Upper lobe of left lung (tissue), 6 donors: ENCODE measurements at places on chromosomes 4 and X. TPM values are rescaled to one million over a fixed set of nuclear protein-coding genes. Genes with fewer than 3 reads are reported as not detected.
A peak's percentile ranks its signal among the peaks of the same experiment; 100 is the strongest.

GRCh38 chrX:50100188-50100587 lies 100.6 kb downstream of the AKAP4 start:
- H3K27me3 ChIP-seq = no peaks in the 10 kb centered on the region
- DNase-seq = no peak
- H3K4me1 ChIP-seq = no peaks in the 10 kb centered on the region
- no peaks in the 10 kb centered on the region for H3K36me3 ChIP-seq
- no peak overlapping the region for H3K27ac ChIP-seq

GRCh38 chr4:6557185-6557584 lies 17.8 kb upstream of the MAN2B2 start:
- H3K36me3 ChIP-seq = no peaks in the 10 kb centered on the region
- H3K4me3 ChIP-seq = no peak overlapping the region
- no peak overlapping the region for H3K27ac ChIP-seq

- no peaks in the 10 kb centered on the region for H3K4me1 ChIP-seq
- H3K27me3 ChIP-seq = no peaks in the 10 kb centered on the region
- H3K36me3 ChIP-seq = no peaks in the 10 kb centered on the region
- no peak overlapping the region for H3K27ac ChIP-seq
- DNase-seq = no peak
Measured at GRCh38 chr4:148730766-148731165, 288.6 kb upstream of the NR3C2 start.

DNA sequence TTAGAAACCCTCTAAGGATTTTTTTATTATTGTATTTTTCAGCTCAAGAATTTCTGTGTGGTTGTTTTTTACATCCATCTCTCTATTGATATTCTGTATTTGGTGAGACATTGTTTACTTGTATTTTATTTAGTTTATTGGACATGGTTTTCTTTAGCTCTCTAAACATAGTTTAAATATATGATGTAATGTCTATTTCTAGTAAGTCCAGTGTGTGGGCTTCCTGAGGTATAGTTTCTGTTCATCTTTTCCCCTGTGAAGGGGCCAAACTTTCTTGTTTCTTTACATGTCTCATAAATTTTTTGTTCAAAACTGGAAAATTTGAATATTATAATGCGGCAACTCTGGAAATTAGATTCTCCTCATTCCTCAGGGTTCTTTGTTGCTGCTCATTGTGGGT lies 28.2 kb upstream of the ATRX start:
- H3K4me1 ChIP-seq = no peaks in the 10 kb centered on the region
- H3K4me3 ChIP-seq = no peak overlapping the region
- DNase-seq = no peak
- no peaks in the 10 kb centered on the region for H3K36me3 ChIP-seq

- no peaks in the 10 kb centered on the region for H3K4me1 ChIP-seq
- no peaks in the 10 kb centered on the region for H3K27me3 ChIP-seq
Measured at GRCh38 chrX:7680181-7680580, 162.8 kb upstream of the VCX start.

DNA sequence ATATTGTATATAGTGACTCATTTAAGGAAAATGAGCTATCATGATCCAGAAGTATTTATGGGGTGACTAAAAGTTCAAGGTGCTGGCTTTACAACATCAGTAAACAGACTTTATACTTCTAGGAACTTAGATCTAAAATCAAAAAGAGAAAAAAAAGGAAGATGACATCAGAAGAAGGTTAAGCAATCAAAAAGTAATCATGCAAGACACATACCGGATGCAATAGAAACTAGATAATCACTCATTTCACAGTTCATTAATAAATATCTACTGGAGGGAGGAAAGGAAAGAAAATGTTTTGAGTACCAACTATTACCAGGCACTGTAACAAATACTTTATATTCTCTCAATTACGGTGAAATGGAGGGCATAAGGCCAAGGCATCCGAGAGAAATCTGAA lies 276.4 kb downstream of the SPRY1 start:
- no peak overlapping the region for H3K4me3 ChIP-seq

DNA sequence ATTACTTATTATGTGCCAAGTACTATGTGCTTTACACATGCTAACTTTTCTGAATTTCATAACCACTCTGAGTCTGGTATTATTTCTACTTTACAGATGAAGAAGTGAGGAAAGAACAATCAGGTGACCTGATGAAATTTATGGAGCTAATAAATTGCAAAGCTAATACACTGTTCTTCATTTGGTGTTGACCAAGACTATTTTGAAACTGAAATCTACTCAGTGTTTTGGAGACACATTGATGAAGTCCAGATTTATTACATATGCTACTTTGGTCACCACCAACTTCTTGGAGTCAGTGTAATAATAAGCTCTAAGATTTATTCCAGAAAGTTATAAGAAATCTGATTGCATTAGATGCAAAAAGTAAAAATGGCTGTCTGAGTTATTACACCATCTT lies 637.9 kb downstream of the FAT4 start:
- no peaks in the 10 kb centered on the region for H3K27me3 ChIP-seq
- no peak for DNase-seq
- no peaks in the 10 kb centered on the region for H3K4me1 ChIP-seq
- H3K27ac ChIP-seq = no peak overlapping the region

DNA sequence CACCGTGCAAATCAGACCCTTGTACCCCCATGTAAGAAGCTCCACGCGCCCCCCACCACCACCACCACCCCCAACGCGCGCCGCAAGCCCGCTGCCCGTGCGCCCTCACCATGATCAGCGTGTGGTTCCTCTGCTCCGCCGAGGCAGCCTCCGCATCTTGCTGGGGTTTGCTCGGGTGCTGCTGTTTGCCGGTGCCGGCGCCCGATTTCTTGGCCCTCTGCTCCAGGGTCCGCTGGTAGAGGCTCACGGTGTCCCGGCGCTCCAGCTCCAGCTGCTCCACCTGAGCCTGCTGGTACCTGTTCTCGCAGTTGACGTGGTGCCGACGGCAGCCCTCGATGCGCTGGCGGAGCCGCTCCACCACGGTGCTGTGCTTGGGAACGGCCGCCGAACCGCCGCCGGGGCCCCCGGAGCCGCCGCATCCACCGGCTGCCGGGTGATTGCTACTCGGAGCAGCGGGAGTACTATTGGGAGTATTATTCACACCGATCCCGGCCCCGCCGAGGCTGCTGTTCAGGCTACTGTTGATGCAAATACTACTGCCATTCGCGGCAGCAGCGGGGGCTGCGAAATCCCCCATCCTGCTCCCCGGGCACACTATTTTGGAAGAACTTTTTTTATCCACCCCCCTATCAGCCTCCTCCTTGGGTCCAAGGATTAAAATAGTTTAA lies 1.1 kb downstream of the MAML3 start:
- no peaks in the 10 kb centered on the region for H3K36me3 ChIP-seq
- peak overlapping the region; percentile 99 for H3K27ac ChIP-seq
- DNase-seq = peak; percentile 58
- H3K4me3 ChIP-seq = peak overlapping the region; percentile 63
- H3K4me1 ChIP-seq = peaks cover 24% of the 10 kb centered on the region

- no peaks in the 10 kb centered on the region for H3K36me3 ChIP-seq
- no peaks in the 10 kb centered on the region for H3K27me3 ChIP-seq
- H3K4me3 ChIP-seq = no peak overlapping the region
- no peak overlapping the region for H3K27ac ChIP-seq
- DNase-seq = no peak
Measured at GRCh38 chr4:127484117-127484516, 148.6 kb upstream of the INTU start.

DNA sequence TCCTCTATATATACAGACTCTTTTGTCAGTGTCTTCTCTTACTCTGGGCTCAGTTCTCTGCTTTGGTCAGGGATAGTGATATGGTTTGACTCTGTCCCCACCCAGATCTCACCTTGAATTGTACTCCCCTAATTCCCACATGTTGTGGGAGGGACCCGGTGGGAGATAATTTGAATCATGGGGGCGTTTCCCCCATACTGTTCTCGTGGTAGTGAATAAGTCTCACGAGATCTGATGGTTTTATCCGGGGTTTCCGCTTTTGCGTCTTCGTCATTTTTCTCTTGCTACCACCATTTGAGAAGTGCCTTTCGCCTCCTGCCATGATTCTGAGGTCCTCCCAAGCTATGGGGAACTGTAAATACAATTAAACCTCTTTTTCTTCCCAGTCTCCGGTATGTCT lies 144.4 kb downstream of the GLUD2 start:
- no peak overlapping the region for H3K27ac ChIP-seq
- H3K36me3 ChIP-seq = no peaks in the 10 kb centered on the region
- H3K4me3 ChIP-seq = no peak overlapping the region
- H3K27me3 ChIP-seq = no peaks in the 10 kb centered on the region
- DNase-seq = no peak

DNA sequence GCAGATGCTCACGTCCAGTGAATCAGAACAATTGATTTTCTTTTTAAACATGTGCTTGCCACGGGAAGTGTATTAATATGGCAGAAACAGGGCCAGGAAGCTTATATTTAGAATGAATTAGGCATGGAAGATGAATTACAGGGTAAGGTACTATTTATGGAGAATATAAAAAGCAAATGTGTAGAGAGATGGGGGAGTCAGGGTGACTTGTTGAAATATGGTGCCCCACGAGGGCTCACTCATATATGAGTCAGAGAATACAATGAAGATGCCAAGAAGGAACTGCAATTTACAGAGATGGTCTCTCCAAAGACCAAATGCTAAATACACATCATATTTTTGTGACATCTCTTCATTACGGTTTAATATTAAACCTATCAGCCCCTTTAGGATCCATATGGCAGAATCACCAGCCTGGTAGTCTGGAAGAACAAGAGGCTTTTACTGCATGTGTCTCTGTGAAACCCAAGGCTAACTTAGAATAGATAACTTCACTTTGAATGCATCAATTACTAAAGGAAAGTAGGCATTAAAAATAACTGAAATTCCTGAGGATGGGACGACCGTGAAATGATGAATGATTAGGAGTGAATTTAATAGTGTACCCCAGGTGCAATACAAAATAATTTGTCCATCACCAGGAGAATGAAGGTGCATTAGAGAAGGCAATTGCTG lies 385.3 kb downstream of the ARHGAP24 start:
- H3K36me3 ChIP-seq = no peaks in the 10 kb centered on the region
- DNase-seq = no peak
- H3K4me1 ChIP-seq = peaks cover 4% of the 10 kb centered on the region
- no peaks in the 10 kb centered on the region for H3K27me3 ChIP-seq
- no peak overlapping the region for H3K4me3 ChIP-seq
- H3K27ac ChIP-seq = no peak overlapping the region

GRCh38 chr4:25703731-25704388 lies 48.2 kb downstream of the SLC34A2 start:
- H3K4me3 ChIP-seq = no peak overlapping the region

GRCh38 chr4:107908377-107908776 lies 23.0 kb upstream of the CYP2U1 start:
- no peak for DNase-seq
- no peak overlapping the region for H3K4me3 ChIP-seq
- H3K4me1 ChIP-seq = no peaks in the 10 kb centered on the region
- H3K36me3 ChIP-seq = peaks cover 3% of the 10 kb centered on the region
- no peaks in the 10 kb centered on the region for H3K27me3 ChIP-seq
- H3K27ac ChIP-seq = no peak overlapping the region

GRCh38 chrX:23901060-23901459 lies 6.7 kb downstream of the APOO start:
- H3K27ac ChIP-seq = peak overlapping the region; percentile 72
- no peaks in the 10 kb centered on the region for H3K27me3 ChIP-seq
- H3K36me3 ChIP-seq = no peaks in the 10 kb centered on the region
- peaks cover 7% of the 10 kb centered on the region for H3K4me1 ChIP-seq
- no peak overlapping the region for H3K4me3 ChIP-seq

DNA sequence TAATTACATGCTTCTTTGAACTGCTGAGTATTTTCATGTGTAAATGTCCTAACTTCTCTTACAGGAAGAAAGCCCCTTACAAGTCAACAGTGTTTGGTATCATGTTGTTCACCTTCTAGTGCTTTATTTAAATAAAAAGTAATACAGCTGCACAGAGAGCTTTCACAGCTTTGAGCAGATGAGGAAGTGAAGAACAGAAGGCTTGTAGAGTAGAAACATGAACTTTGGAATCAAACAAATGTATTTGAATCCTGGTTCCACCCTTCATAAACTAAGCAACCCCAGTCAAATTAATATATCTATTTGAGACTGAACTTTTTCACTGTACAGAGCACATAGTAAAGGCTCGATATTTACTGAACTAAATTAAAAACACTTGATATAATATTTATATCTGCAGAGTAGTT lies 120.5 kb downstream of the CAMK2D start:
- no peak overlapping the region for H3K27ac ChIP-seq
- H3K27me3 ChIP-seq = no peaks in the 10 kb centered on the region
- no peaks in the 10 kb centered on the region for H3K36me3 ChIP-seq
- H3K4me1 ChIP-seq = peaks cover 41% of the 10 kb centered on the region
- no peak overlapping the region for H3K4me3 ChIP-seq

The EMCN gene
- total RNA-seq = 14.7 TPM

The TEX13A gene
- not detected for total RNA-seq

The RAB39B gene
- 0.84 TPM for total RNA-seq
